ENCODE measurements at places on chromosomes 1 and 21. TPM values are rescaled to one million over a fixed set of nuclear protein-coding genes. Genes with fewer than 3 reads are reported as not detected.

IL10 gene
- 0.54 TPM for total RNA-seq

DNA sequence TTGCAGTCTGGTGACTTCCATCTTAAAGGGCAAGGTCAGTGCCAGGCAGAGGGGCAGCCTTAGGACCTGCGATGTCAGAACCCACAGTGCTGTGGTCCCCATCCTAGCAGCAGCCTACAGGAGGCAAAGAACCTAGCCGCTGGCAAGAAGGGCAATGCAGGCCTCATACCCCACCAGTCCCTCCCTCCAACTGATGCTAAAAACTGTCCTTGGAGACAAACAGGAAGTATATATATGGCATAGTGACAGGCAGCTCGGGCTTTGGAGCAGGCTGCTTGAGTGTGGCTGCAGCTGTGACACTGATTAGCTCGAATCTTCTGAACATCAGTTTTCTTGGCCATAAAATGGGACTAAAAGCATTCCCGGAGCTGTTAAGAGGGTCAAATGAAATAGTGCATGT is 156.0 kb upstream of the VAMP3 start:
- DNase-seq = no peak

GRCh38 chr1:15210651-15211375 is 36.2 kb upstream of the FHAD1 start:
- no peak for DNase-seq

ARHGEF10L gene
- total RNA-seq = 59.9 TPM

DNA sequence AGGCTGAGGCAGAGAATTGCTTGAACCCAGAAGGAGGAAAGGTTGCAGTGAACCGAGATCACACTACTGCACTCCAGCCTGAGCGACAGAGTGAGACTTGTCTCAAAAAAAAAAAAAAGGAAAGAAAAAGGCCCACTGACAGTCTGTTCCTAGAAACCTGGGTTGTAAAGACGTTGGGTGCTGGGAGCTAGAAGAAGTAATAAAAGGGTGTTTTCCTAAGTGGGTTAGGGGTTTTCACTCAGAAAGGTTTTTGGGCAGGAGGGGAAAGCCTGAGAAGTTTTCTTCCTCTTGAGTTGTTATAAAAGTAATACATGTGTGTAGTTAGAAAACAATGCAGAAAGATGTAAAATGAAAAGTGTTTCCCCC is 25.4 kb downstream of the CELA3A start:
- DNase-seq = no peak

GRCh38 chr1:107793896-107794453 is 171.0 kb downstream of the VAV3 start:
- no peak for DNase-seq

GRCh38 chr1:37449936-37450335 is 24.4 kb upstream of the ZC3H12A start:
- peak; percentile 64 for DNase-seq

CORT gene
- total RNA-seq = 0.32 TPM

- DNase-seq = no peak
These were observed 8.3 kb upstream of the PLA2G2A start for GRCh38 chr1:19987719-19988118.

DNA sequence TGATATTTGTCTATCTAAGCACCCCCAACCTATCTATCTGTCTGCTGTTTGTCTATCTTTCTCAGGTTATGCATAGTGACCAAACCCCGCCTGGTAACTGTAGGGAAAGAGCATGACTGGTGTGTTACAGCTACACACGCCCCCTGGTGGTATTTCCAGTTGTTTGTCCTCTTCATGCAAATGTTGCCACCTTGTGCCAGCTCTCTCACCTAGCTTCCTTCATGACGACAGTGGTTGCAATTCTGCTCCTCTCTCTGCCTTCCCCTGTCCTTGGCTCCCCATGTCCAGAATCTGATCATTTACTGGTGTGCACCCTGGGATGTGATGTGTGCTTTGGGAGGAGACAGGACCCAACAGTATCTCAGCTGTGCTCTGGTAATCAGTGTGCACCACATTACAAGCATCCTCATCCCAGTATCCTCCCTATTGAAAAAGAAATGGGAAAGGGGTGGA is 8.1 kb upstream of the INKA2 start:
- DNase-seq = no peak

DNA sequence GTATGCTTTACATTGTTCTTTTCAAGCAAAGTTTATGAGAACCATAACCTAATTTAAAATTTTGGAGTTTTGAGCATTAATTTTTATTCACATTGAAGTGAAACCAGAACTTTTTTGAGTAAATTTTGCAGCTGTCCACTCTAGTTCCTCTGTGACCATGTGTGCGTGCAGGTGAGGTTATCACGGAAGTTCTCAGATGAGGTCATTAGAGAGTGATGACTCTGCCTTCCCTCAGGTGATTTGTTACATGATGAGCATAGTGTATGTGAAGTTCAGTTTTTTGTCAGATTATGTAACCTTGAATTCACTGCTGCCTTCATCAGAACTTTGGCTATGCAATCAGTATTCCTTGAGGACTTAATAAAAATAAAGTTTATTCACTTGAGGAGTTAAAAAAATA is 828.2 kb downstream of the ADGRL2 start:
- DNase-seq = no peak

EDARADD gene
- 1.6 TPM for total RNA-seq

- no peak for DNase-seq
These were observed 75.1 kb upstream of the PGBD5 start for GRCh38 chr1:230501242-230501641.

INTS3 gene
- total RNA-seq = 33.0 TPM

- DNase-seq = peak; percentile 91
These were observed 390 bp upstream of the S100A9 start for GRCh38 chr1:153357076-153357852.

DRAXIN gene
- total RNA-seq = 0.03 TPM

- no peak for DNase-seq
These were observed 192.3 kb upstream of the HMCN1 start for GRCh38 chr1:185541871-185542301.

RORC gene
- total RNA-seq = 11.3 TPM

- no peak for DNase-seq
These were observed 23.2 kb downstream of the INSL5 start for GRCh38 chr1:66777831-66778230.

TMEM125 gene
- total RNA-seq = not detected
